ENCODE measurements at places on chromosomes 5 and 9. TPM values are rescaled to one million over a fixed set of nuclear protein-coding genes. Genes with fewer than 3 reads are reported as not detected.

DAB2IP gene
- total RNA-seq, result 31.0 TPM

SEMA6A gene
- total RNA-seq, result 68.6 TPM

SPATA31C1 gene
- not detected for total RNA-seq

RIGI gene
- total RNA-seq, result 5.1 TPM

IL4 gene
- total RNA-seq, result not detected

PCDHGA10 gene
- total RNA-seq, result 4.5 TPM

AGXT2 gene
- 8.0 TPM for total RNA-seq

DNA sequence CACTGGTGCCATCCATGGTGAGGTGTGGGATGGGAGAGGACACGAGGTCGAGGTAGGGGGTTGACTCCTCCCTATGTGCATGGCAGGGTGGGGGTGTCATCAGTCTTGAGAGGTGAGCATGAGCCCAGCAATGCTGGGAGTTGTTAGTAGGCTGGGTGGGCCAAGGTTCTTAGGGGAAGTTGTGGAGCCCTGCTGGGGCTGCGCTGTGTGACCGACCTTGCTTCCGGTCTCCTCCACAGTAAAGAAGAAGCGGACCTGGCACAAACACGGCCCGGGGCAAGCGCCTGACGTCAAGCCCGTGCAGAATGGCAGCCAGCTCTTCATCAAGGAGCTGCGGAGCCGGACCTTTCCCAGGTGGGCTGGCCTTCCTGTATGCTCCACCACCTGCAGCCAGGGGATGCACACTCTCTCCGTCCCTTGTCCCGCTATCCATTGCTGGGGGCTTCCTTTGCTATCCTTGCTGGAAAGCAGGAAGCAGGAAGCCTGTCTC lies 59.8 kb downstream of the PHF2 start:
- no peak for DNase-seq

DNA sequence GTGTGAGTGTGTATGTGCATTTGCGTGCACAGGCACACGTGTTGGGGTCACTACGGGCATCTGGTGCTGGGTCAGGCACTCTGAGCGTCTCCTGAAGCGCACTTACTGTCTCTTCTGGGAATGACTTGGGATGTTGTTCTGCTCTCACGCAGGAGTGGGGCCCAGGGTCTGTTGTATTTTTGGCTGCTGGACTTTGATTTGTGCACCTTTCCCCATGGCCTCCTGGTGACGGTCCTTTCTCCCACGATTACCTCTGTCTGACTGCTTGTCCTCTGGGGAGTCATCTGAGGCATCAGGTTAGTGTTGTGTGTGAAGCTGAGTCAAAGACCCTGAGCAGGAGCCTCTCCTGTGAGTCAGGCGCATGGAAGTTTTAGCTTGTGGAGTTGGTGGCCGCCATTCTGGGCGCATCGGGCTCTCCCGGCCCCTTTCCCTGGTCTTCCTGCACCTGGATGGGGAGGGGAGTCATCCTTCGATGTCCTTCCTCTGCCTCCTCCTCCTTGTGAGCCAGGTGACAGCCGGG lies 62.1 kb downstream of the RXRA start:
- DNase-seq, result peak; percentile 31

GRCh38 chr5:124737651-124738050 lies 8.8 kb downstream of the ZNF608 start:
- no peak for DNase-seq

DNA sequence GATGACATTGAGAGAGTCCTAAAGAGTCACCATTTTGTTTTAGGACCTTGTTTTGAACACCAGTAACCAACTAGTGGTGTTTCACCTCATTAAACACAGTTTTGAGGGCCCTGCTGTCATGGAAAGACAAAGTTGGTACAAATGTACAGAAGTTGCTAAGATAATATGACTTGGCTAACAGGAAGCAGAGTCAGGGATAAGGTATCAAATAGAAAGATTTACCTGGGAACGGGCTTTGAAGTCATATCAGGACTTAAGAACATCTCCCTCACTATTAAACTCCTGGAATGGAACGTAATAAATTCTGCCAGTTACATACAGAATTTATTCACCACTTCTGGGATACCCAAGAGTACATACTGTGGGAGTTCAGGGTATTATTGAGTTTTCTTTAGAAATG lies 115.6 kb downstream of the SNCAIP start:
- DNase-seq, result no peak

- DNase-seq, result peak; percentile 45
Observed at GRCh38 chr5:171311322-171312077, 2.5 kb downstream of the TLX3 start.

DNA sequence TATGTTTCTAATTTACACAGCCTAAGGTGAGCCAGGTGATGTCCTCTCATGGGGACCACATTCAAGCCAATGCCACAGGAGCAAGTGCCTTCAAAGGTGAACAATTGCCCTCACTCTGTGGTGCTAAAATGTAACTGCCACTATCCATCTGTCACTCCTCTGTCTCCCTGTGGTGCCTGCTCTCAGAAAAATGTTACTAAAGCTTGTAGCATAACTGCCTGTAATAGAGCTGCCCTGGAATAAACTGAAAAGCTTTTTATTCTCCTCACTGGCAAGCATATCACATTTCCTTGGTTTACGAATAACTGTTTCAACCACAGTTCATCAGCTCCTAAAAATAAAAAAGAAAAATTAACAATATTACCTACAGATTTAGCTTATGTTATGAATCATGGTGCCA lies 142.4 kb downstream of the ST8SIA4 start:
- no peak for DNase-seq

GRCh38 chr9:98773721-98774120 lies 22.6 kb downstream of the ANKS6 start:
- no peak for DNase-seq

DNA sequence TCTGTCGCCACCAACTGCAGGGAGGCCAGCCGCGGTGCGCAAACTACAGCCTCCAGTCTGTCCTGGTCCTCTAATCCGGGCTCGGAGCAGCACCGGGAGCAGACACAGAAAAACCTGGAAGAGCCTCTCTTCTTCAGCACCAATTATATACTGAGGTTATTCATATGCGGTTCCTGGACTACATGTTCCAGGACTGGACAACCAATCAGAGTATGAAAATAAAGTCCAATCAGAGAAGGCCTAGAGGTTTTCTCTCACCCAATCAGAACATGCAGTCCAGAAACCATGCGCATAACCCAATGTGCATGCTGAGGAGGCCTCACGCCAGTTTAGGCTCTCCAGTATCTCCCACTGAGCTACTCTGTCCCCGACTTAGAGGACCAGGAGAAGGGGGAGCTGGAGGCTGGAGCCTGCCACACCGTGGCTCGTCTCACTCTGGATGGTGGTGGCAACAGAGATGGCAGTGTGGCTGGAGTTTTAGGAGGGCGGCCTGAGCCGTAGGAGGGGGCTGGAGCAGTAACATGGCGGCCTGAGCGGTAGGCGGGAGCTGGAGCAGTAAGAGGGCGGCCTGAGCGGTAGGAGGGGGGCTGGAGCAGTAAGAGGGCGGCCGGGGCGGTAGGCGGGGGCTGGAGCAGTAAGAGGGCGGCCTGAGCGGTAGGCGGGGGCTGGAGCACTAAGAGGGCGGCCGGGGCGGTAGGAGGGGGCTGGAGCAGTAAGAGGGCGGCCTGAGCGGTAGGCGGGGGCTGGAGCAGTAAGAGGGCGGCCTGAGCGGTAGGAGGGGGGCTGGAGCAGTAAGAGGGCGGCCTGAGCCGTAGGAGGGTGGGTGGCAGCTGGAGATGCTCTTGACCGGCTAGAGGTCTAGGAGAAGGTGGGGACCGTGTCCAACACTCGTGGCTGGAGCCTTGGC lies 20.4 kb upstream of the TRIM52 start:
- DNase-seq, result peak; percentile 94

- DNase-seq, result no peak
Observed at GRCh38 chr5:1346627-1347440, 1.9 kb upstream of the CLPTM1L start.

Measured in hepatocyte (in vitro differentiated cells).